ENCODE measurements at places on chromosomes 4 and X. TPM values are rescaled to one million over a fixed set of nuclear protein-coding genes. Genes with fewer than 3 reads are reported as not detected.

DCAF8L2 gene
- not detected for total RNA-seq

RHOXF2 gene
- total RNA-seq, result not detected

ADGRA3 gene
- total RNA-seq, result 87.9 TPM

CYTL1 gene
- 1.1 TPM for total RNA-seq

SLC4A4 gene
- not detected for total RNA-seq

SHISA3 gene
- 0.09 TPM for total RNA-seq

ARHGAP6 gene
- total RNA-seq, result 1.1 TPM

FAT4 gene
- total RNA-seq, result 7.4 TPM

BEND4 gene
- total RNA-seq, result 9.6 TPM

ARHGAP4 gene
- total RNA-seq, result 17.9 TPM

TIMM17B gene
- total RNA-seq, result 48.7 TPM

- peak; percentile 7 for DNase-seq
These were observed 25.2 kb upstream of the PRSS48 start for GRCh38 chr4:151251603-151252304.

DNA sequence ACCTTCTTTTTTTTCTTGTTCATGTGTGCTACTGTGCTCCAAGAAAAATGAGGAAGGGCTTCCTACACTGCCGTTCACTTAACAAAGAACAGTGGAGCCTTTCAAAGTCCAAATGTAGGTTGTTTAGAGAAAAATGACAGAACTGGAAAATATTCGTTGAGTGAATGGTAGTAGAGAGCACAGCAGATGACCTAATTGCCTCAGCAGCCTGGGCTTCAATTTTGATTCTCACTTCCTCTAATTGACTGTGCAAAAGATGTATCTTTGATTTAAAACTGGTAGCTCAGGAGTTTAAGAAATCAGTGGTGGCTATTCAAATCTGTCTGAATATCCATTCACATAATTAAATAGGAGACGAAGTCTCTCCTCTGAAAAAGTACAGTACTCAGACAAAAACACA is 5.2 kb downstream of the NLGN4X start:
- no peak for DNase-seq

GRCh38 chr4:184937030-184937710 is 81.1 kb upstream of the HELT start:
- no peak for DNase-seq

DNA sequence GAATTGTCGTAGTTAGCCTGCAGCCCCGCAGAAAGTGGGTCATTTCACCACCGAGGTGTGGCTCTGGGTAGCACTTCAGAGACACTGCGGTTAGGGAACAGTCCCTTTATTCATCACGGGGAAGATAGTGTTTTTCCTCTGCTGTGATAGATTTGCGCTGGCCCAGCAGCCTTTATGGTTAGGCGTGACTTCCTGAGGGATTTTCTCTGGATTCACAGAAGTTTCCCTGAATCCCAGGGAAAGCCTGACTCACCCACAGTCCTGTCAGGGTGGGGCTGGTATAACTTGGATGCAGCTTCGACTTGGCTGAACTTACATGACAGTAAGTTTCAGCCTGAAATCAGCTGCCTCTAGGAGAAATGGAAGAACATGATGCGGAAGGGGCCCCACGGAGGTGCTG is 196.3 kb upstream of the HHIP start:
- no peak for DNase-seq

DNA sequence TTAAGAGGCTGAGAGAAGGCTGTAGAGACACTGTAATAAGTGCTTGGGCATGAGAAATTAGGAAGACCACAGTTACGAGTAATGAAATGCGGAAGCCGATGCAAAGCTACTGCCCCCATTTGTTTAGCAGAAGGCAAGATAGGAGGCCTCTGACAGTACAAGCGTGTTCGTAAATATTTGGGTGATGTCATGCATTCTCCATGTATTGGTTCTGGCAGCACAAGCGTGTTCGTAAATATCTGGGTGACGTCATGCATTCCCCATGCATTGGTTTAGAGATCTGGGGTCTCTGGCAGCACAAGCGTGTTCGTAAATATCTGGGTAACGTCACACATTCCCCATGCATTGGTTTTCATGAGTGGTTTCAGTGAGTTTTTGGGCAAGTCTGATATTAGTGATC is 661.5 kb upstream of the FRG1 start:
- DNase-seq, result no peak

- no peak for DNase-seq
These were observed 63.6 kb upstream of the TSPAN5 start for GRCh38 chr4:98722000-98722399.

DNA sequence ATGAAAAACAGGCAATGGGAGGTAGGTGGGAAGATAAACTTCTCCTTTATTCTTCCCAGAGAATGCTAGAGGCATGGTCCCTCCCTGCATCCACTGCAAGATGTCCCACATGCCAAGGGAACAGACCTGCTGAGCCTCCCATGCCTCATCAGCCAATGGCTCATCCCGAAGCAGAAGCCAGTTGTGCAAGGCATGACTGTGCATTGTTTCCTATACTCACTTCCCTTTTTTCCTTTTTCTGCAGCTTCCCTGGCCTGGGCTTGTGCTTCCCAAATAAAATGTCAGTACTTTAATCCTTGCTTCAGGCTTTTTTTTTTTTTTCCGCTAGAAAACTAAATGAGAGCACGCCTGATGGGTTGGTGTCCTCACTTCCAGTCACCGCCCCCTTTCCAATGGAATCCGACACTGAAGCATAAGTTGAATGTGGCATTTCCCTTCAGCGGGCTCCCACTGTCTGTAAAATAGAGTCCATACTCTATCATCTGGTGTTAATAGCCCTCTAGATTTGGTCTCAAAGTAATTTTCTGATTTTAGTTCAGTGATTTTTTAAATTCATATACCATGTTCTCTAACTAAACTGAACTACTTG is 239.0 kb upstream of the JADE1 start:
- DNase-seq, result no peak

DNA sequence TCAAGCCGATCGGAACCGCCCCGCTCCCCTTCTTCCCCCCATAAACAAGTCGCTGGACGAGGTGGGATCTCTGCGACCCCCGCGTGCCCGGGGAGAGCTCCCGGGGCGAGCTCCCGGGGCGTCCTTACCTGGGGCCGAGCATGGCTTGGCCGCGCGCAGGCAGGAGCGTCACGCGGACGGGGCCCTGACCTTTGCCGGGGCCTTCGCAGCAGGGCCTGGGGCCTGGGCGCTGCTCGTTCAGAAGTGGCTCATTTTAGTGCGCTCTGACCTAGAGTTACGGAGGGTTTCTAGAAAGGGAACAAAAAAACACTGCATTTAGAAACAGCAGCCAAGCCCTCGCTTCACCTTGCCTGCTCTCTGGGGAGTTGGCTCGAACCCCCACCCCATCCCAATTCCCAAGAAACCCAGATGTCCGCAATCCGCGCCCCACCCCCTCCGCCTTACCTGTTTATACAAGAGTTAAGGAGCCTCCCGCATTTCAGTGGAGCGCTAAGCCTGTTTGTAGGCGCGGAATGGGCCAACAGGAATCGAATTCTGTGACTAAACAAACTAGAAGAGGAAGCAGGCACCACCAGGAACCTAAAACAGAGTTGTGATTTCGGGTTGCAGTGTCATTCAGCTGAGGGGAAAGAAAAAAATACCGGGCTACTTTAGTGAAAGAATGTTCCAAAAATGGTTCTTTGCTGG is 814 bp upstream of the RBM47 start:
- peak; percentile 63 for DNase-seq

DNA sequence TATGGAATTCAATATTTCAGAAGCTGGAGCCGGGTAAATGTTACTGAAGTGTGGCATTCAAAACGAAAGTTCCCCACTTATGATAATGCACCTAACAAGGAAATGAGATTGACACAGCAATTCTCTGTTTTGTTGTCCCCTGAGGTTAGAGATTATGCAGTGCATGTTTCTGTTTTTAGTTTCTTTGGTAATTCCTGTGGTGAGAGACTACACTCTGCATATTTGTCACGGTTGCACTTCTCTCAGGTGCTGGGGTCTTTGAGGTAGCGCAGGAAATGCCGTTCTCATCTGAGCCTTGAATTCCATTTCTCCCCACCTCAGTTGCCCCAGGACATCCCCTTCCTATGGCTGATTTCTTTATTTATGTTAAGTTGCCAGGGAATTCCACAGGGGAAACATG is 15.3 kb upstream of the BEND4 start:
- DNase-seq, result no peak

- no peak for DNase-seq
These were observed 125.0 kb downstream of the TEX13C start for GRCh38 chrX:125444659-125445058.

GRCh38 chrX:17443556-17443955 is 68.6 kb downstream of the NHS start:
- DNase-seq, result no peak

- DNase-seq, result no peak
These were observed 5.2 kb downstream of the EGFL6 start for GRCh38 chrX:13574600-13574999.

GRCh38 chr4:123671636-123672404 is 275.2 kb downstream of the SPRY1 start:
- no peak for DNase-seq

DNA sequence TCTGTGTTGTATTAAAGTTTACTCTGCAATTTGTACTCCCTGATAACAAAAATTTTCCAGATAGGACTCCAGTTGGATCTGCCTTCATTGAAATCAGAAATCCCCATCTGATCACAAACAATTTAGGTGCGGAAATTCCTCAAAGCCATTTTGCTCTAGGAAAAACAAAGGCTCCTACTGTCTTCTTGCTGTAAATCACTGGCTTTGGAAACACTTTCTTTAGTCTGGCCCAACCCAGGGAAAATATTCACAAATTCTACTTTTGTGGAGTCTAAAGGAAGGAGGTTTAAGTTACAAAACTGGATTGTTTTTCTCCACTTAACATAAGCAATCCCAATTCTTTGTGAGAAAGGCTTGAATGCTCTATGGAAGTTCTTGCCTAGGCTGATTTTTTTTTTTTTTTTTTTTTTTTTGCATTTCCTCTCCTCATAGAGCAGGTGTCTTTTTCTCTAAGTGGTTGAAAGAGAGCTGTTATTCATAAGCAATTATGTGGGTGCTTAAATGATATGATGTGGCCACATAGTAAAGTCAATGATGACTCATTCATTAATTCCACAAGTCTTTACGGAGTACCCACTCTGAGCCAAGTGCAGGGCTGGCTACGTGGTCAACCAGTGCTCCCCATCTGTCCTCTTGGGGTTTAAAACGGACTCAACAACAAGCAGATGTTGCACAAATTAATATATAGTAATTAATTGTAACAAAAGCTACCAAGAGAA is 261.4 kb downstream of the LDB2 start:
- no peak for DNase-seq

DNA sequence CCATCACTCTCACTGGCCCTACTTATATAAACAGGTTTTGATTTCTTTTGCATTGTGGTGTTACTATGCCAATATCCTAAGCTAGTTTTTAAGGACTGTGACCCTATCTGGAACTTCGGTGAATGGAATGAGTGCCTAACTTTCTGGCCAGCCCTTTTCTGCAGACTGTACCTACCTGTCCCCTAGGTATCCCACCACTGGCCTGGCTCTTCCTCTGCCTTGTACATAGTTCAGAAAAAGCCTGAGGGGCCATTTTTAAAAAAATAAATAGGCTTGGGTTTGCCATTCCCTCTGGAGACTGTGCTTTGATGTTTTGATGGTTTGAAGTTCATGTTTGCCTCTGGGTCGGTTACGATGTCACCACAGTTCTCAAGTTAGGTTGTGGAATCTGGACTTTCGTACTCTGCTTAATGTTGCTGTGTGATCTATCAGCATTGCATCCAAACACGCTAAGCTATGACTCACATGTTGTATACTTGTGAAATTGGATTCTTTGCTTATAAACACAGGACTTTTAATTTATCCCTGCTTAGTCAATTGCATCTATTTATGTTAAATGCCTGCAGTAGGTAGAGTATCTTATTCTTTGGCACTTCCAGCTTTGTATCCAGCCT is 182.0 kb downstream of the ANKRD50 start:
- no peak for DNase-seq

- no peak for DNase-seq
These were observed 132.2 kb downstream of the SLC10A7 start for GRCh38 chr4:146389561-146389960.

DNA sequence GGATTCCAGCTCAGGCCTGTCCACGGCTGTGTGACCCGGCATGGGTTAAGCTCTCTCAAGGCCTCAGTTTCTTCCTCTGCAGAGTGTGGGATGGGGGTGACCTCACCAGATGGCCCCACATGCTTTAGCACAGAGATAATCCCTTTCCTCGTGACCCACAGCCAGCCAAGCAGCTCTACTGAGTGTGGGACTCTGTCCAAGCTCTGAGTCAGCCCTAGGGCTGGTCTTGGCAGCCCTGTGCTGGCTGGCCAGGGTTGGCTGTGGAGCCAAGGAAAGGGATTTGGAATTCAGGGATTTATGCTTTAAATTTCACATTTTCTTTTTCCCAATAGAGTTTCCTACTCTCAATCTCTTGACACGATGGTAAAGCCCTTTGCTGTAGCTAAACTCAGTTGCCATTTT is 19.7 kb upstream of the SPON2 start:
- no peak for DNase-seq

DNA sequence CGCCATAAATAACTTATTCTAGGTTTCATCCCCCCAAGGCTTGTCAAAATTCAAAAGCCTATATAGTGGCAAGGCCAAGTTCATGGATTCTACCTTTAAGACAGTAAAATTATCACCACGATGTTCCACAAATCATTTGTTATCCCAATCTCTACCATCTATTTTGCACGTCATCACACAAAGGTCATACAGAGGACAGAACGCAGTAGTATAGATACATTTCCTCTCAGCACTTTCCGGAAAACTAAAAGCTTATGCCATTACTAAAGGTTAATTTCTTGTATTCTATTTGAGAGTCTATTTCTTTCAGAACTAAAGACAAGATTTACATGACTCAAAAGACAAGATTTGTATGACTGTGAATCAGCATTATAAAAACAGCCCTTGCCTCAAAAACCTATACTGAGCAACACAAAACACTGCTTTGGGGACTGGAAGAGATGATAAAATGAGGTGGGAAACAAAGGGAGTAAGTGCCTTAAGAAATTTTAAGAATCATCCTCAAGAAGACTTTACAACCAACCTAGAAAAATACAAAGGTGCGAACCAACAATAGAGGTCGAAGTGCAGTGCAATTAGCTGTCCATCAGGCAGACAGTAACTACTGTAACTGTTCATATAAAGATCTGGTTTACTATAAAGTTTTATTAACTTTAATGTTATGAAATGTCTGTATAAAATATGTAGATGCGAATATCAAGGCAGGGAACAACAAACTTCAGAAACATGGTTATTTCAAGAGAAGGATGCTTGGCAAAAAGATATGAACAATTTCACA is 7.6 kb downstream of the UBE2D3 start:
- no peak for DNase-seq

- no peak for DNase-seq
These were observed 286.4 kb downstream of the USP46 start for GRCh38 chr4:52372747-52373146.

DNA sequence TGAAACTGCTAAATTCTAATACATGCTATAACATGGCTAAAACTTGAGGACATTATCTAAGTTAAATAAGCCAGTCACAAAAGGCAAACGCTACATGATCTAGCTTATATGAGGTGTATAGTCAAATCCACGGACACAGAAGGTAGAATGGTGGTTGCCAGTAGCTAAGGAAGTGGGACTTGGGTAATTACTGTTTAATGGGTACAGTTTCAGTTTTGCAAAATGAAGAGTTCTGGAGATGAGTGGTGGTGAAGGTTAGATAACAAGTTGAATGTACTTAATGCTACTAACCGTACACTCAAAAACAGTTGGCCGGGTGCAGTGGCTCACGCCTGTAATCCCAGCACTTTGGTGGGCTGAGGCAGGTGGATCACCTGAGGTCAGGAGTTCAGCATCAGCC is 644.5 kb upstream of the DIPK2B start:
- no peak for DNase-seq
